ENCODE measurements at places on chromosomes 1 and 21.

GRCh38 chr1:3838788-3839187, 18.2 kb downstream of the CEP104 start:
- DNase-seq = no peak

GRCh38 chr21:36965720-36966065, 776 bp downstream of the HLCS start:
- DNase-seq = no peak

DNA sequence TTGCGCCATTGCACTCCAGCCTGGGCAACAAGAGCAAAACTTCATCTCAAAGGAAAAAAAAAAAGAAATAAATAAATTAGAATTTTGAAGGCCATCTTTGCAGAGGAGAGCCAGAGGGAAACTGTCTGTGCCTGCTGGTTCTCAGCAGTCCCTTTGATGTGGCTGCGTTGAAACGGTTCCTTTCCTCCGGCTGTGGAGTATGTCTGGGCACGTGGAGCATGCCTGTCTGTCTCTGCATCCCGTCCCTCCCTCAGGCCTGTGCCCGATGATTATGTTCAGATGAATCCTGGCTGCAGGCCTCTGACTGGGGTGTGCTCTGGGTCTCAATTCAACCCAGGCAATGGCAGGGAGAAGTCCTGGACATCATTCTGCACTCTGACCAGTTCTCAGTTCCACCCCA, 33.4 kb downstream of the KIAA1614 start:
- DNase-seq = no peak

DNA sequence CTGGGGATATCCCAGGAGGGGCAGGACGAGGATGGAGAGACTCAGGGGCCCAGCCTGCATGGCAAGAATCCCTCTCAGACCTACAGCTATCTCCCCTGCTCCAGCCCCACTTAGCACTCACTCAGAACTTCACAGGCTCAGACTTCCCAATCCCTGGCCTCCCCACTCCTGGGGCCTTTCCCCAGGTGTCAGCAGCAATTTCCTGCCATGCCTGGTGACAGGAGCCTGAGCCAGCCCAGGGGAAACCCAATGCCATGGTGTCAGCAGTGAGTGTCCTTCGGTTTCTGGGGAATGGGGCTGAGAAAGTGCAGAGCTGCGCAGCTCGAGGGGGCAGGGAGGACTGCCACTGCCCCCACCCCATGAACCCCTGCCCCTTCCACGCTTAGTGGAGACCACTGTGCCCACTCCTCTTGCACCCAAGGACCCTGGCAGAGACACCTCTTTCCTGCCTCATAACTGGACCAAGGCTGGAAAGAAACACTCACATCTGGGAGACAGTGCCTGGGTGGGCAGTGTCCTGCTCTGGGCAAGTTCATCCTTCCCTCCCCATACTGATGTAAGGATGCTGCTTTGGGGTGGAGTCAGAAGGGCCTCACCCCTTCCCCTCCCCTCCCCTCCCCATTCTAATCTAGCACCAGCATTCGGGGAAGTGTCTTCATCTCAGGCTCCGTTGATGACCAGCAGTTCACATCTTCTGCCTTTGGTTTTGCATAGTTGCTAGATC, 17.1 kb upstream of the UBL4B start:
- DNase-seq = no peak

- no peak for DNase-seq
These were observed 161.7 kb upstream of the EDN2 start for GRCh38 chr1:41646186-41646585.

DNA sequence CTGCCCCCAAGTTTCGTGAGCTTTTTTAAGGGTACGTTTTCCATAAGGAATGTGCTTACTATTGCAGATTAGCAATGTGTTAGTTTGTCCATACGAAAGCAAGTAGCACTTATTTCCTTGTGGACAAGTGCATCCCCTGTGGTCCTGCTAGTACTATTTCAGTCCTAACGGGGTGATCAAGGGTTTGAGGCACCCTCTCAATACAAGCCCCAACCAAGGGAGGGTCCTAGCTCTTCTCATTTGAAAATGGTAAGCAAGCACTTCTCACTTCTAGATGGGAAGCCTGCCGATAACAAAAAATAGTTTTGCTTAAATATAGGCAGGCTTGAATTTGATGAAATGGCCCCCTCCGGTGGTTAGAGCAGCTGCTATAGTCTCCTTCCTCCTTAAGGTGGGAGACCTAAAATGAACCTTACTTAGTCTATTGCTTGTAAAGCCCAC, 64.0 kb upstream of the HMCN1 start:
- no peak for DNase-seq

DNA sequence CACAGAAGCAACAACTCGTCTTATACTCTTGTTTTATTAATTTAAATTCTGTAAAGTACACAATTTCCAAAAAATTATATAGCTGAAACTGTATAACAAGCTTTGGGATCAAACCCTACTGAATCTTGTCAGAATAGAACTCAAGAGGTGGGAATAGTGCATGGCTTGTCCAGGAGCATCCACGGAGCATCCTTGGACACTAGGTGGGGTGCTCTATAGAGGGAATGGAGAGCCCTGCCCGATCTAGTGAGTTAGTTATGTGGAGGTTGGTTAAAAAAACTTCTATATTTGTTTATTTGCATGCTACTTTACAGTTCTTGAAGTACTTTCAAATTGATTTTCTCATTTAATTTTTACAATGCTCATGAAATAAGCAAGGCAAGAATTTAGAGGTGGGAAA, 28.3 kb downstream of the ROR1 start:
- DNase-seq = no peak

DNA sequence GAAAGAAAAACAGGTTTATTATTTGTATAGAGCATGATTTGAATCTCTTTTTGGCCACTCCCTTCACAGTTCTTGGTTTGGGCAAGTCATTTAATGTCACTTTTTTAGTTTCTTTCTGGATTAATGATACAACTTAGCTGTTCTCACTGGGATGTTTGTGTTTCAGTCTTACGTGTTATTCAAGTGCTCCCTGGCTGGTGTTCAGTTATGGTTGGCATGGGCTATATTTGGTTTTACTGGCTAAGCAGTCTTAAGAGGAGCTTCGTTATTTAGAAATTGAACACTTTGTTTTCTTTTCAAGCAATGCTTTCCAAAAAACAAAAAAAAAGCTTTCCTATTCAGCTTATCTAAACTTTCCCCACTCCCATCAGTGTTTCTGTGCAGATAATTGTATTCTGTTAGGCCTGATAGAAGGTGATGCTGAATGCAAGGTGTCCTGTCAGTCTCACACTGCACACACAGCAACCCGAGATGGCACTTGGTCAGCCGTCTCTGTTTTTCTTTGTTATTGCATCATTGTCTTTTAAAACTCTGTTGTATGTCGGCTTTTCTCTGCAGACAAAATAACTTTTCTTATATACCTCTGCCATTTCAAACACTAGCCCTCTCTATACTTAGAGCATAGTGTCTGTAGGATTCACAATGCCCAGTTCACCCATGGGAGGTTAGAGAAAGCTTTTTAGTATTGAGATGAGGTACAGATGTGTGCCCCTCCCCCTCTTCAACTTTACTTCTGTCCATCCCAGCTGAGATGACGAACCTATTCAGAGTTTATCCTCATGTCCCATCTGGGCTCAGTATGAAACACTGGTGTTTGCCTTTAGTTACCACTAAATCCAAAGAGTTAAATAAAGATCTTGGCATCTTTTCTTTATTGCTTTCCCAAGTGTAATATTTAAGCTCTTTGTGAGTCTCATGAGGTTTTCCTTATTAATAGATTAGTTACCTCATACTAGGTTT, 80.2 kb downstream of the VPS13D start:
- DNase-seq = no peak

DNA sequence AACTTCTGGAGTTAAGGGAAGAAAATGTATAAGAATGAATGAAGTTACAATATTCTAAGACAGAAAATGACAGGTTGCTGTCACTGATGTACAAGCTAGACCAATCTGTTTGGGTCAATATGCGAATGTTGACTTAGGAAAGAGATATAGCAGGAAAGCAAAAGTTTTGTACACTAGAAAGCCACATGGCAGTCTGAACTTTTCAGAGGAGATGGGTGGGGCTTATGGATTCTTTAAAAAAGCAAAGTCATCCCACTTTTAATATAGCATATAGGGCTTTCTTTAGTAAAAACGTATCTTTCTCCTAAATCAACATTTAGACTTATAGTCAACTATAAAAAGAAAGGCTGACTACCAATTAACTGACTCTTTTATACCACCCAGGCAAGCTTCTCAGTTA, 381.2 kb downstream of the PTPRC start:
- DNase-seq = no peak

DNA sequence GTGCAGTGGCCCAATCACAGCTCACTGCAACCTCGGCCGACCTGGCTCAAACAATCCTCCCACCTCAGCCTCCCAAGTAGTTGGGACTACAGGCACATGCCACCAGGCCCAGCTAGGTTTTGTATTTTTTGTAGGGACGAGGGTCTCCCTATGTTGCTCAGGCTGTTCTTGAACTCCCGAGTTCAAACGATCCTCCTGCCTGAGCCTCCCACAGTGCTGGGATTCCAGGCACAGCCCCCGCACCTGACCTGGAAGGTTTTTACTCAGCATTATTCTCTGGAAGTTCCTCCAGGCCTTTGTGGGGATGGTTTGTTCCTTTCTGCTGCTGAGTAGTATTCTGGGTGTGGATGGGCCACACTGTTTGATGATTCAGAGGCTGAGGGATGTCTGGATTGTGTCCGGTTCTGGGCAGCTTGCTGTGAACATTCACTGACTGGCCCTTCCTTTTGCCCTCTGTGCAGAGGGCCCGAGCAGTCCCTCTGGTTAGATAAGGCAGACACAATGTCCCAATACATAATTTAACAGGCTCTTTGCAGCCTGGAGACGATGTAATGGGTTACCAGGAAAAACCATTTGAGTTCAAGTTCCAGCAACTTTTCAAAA, 6.0 kb upstream of the TRAPPC10 start:
- DNase-seq = no peak

- no peak for DNase-seq
These were observed 8.0 kb upstream of the LEPR start for GRCh38 chr1:65412256-65412983.

- no peak for DNase-seq
These were observed 83.9 kb downstream of the PAX7 start for GRCh38 chr1:18714404-18715175.

DNA sequence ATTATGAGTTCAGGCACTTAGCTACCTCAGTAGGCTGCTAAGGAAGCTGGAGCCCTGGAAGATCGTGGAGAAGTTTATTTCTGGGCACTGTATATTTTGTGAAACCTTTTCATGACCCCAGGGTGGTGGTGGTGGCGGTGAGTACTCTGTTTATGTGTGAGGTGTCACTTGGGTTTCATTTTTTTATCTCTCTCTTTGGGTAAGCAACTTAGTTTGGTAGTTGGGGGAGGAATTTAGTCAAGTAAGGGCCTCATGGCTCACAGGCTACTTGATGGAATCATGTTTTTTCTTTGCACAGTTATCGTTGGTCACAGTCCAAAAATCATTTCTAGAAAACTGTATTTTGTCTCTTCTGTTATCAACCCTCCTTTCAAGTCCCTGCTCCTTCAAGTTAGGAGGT, 33.9 kb downstream of the C1orf141 start:
- DNase-seq = no peak

GRCh38 chr1:7873801-7874795, 21.2 kb upstream of the UTS2 start:
- DNase-seq = no peak

DNA sequence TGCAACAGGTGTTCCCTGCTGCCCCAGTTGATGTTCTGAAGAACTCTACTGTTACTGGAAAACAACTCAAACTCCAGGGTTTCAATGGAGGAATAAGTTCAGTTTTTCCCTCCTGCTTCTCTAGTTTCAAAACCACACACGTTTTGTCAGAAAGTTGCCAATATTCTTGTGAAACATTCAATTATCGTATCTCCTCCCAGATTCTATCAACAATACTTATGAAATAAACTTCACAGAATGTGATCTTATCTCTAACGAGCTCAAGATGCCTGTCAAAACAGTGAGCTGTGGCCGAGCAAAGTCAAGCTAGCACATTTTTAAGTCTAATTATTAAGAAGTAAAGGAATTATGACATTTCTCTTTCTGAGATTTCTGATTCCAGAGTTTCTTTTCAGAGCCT, 4.7 kb downstream of the OR2B11 start:
- DNase-seq = no peak

DNA sequence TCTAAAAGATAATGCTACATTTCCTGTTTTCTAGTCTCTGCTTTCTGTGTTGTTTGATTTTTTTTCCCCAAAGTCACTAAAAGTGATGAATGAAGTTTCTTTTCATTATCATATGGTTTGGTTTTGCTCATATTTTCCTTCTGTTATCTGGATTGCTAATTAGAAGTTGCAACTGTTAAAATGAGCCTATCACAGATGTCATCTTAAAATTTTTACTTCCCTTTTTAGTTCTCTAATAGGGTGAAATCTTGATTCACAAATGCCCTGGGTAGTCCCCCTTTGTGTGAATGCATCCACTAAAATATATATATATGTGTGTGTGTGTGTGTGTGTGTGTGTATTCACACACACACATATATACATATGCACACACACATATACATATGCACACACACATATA, 144.1 kb downstream of the GREM2 start:
- DNase-seq = no peak

- peak; percentile 66 for DNase-seq
These were observed 21.7 kb downstream of the TMEM53 start for GRCh38 chr1:44652445-44653106.

GRCh38 chr1:169305356-169305755, 62.2 kb downstream of the NME7 start:
- DNase-seq = no peak

DNA sequence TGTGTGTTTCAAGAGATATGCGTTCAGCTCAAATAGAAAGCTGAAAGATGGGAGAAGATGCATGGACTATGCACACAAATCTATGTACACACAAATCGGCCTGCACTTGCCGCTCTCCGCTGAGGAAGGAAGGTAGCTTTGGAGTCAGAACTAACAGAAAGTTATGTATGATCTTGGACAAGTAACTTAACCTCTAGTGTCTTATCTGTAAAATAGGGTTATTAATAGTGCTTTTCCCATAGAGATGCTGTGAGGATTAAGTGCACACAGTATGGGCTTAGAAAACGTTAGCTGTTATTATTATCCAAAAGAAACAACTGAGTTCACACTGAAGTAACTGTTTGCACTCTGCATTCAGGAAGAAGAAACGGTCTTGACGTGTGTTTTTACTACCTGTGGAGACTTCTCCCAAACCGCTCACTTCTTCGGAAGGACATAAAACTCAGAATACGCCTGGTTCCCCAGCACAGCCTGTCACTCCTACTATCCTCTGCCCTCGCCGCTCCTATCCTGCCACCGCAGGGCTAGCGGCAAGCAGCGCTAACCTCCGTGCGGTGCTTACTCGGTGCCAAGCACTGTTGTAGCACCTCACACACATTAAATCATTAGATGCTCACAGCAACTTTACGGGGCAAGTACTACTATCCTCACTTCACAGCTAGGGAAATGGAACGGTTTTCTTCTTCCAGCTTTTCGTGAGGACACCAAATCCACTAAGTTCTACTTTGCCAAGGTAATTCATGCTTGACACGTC, 1.3 kb downstream of the TGFBR3 start:
- no peak for DNase-seq

DNA sequence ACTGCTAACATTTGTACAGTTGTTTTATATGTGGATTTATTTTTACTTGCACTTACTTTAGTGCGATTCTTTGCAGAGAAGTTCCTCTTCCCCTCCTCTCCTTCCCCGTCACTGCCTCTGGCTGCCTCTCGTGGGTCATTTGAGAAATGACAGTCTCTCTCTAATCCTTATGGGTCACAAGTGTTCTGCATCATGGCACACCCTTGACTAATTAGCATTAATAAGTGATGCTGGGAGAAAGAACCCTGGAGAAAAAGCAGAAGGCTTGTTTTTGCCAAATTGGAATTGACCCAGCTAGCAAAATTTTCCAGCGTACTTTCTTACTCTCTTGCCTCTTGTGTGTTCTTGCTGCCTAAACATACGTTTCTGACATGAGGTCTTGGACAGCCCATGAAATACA, 301.2 kb downstream of the DUSP10 start:
- DNase-seq = no peak

- no peak for DNase-seq
These were observed 35.3 kb upstream of the POFUT2 start for GRCh38 chr21:45322960-45323461.

Measured in stimulated activated CD4-positive, alpha-beta T cell treated with anti-CD3 and anti-CD28 coated beads, TNF-alpha, amount 100 ng/mL, for 1 hour (primary cell).